ENCODE measurements at places on chromosomes 12 and 14.

- no peak for DNase-seq
These were observed 18.6 kb downstream of the PRORP start for GRCh38 chr14:35140718-35141581.

DNA sequence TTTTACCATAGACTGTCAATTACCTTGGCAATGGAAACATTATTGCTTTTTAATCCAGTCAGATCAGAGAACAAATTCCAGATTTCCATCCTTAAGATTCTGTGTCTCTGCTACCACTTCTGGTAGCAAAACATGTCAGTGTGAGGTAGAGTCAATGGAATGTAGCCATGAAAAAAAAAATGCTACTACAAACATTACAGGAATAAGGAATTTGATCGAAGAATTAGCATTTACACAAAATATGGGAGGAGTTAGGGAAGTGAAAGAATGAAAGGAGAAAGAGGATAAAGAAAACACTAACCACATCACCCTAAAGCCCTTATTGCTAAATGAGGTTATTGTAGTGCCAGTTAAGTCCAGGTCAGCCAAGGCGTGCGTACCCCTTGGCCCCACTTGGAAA is 9.2 kb downstream of the MED21 start:
- no peak for DNase-seq

- no peak for DNase-seq
These were observed 831 bp downstream of the CRIP1 start for GRCh38 chr14:105487449-105487985.

- peak; percentile 52 for DNase-seq
These were observed 75.3 kb upstream of the OR4E1 start for GRCh38 chr14:21748869-21749303.

GRCh38 chr14:80049055-80049454 is 162.2 kb downstream of the DIO2 start:
- no peak for DNase-seq

- DNase-seq, result no peak
These were observed 371.9 kb downstream of the ATP23 start for GRCh38 chr12:58313091-58313855.

- no peak for DNase-seq
These were observed 193.9 kb downstream of the AEBP2 start for GRCh38 chr12:19633194-19633593.

Data from NCI-H2171 (cell line).